ENCODE measurements at places on chromosomes 1 and 21. TPM values are rescaled to one million over a fixed set of nuclear protein-coding genes. Genes with fewer than 3 reads are reported as not detected.
A peak's percentile ranks its signal among the peaks of the same experiment; 100 is the strongest.

DNA sequence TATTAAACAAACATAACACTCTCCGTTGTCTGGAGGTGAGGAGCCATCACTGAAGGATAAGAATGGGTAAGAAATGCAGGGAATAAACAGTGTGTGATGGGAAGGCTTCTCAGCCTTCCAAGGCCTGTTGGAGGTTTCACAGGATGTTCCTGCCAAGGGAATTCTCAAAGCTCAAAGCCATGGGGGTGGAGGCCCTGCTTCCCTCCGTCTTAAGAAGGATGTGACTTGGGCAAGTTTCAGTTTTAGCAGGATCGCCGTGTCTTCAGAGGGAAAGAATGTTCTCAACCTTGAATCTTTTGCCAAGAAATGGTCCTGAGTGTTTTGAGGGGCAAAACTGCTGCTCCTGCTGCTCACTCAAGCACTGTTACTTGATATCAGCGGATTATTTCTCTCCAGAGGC is 41.7 kb upstream of the IL20 start:
- H3K4me1 ChIP-seq = no peaks in the 10 kb centered on the region
- H3K27ac ChIP-seq = no peak overlapping the region
- H3K36me3 ChIP-seq = no peaks in the 10 kb centered on the region
- H3K27me3 ChIP-seq = no peaks in the 10 kb centered on the region
- no peak overlapping the region for H3K4me3 ChIP-seq

DNA sequence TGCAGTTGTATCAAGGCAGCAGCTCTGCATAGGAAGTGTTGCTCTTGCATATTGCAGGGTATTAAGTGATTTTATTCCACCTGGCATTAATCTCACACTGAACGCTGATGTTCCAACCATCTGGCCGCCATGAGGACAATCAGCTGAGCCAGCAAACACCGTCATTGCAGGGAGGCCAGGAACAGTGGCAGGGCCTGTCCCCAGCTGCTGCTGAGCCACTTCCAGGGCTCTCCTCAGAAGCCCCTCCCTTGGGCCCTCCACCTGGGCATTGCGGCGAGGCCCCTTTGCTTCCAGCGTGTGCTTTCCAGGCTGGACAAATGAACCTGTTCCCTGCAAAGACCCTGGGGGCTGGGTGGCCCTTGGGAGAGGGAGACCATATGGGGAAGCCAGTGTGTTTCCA is 171.6 kb upstream of the C1orf174 start:
- no peaks in the 10 kb centered on the region for H3K4me1 ChIP-seq
- H3K27ac ChIP-seq = no peak overlapping the region
- no peak for DNase-seq
- H3K4me3 ChIP-seq = no peak overlapping the region

GRCh38 chr1:207581496-207582153 is 63.3 kb upstream of the CR1L start:
- H3K36me3 ChIP-seq = no peaks in the 10 kb centered on the region
- H3K4me1 ChIP-seq = no peaks in the 10 kb centered on the region
- peaks cover 5% of the 10 kb centered on the region for H3K27me3 ChIP-seq
- no peak for DNase-seq

GNG4 gene
- 0.57 TPM for total RNA-seq

DNA sequence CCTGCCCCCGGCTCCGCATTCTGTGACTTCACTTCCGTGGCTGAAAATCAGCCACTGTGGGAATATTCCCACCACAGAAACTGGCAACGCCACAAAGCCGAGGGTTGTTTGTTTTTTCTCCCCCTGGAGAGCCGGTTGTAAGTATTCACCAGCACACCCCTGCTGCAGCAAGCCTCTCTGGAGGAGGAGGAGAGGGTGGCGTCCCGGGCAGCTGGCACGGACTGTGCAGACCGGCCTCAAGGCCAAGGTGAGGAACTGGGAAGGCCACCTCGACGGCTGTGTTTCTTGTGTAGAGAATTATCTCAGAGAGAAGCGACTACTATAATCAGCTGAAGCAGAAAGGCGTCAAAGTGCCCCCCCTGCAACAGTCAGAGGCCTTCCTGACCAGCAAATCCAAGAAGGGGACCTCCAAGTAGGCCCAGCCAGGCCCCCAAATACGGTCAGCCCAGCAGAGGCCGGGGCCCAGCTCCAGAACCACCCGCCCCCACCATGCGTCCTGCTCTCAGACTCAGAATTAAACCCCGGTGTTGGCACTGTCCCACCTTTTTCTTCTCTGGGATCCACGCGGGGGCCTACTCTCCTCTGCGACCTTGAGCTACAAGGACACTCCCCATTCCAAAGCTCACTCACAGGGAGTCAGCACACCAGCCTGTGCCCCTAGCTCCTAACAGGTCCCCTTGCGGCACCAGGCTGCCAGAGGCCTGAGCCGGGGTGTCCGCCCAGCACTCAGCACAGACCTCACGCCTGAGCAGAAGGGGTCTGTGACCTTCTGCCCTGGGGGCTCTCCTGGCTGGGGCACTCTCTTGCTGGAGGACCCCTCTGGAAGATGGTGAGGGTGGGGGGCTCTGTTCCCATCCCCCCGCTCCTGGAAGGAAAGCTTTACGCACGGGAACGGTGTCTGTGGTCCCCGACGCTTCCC is 1.2 kb upstream of the SMIM1 start:
- DNase-seq = no peak
- peaks cover 3% of the 10 kb centered on the region for H3K4me1 ChIP-seq
- H3K4me3 ChIP-seq = peak overlapping the region; percentile 26
- no peaks in the 10 kb centered on the region for H3K27me3 ChIP-seq

DNA sequence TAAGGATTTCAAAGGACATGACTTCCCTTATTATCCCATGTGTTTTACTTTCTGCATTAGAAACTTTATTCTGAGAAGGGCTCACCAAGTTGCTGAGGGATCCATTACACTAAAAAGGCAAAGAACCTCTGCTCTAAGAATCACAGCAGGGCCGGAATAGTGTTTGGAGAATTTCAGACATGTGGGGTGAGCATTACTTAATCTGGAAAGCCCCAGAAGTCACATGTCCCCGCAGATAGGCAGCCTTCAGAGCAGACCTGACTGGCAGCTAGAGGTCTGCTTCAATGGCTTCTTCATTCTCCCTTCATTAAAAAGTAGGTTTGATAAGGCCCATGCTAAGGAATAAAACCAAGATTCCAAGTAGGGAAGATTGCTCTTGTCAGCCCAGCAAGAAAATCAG is 52.6 kb upstream of the RBM15 start:
- H3K4me3 ChIP-seq = no peak overlapping the region
- no peaks in the 10 kb centered on the region for H3K4me1 ChIP-seq
- no peak overlapping the region for H3K27ac ChIP-seq
- no peak for DNase-seq
- H3K36me3 ChIP-seq = no peaks in the 10 kb centered on the region

SLX9 gene
- 36.9 TPM for total RNA-seq

CCDC181 gene
- total RNA-seq = 5.7 TPM

ARHGEF16 gene
- total RNA-seq = 14.8 TPM

GRCh38 chr1:237154157-237154556 is 112.2 kb downstream of the RYR2 start:
- no peak overlapping the region for H3K27ac ChIP-seq
- H3K36me3 ChIP-seq = no peaks in the 10 kb centered on the region
- no peaks in the 10 kb centered on the region for H3K27me3 ChIP-seq
- no peak overlapping the region for H3K4me3 ChIP-seq
- H3K4me1 ChIP-seq = peaks cover 15% of the 10 kb centered on the region
- DNase-seq = no peak

GRCh38 chr1:86195281-86195680 is 38.7 kb upstream of the COL24A1 start:
- H3K4me3 ChIP-seq = no peak overlapping the region
- H3K36me3 ChIP-seq = no peaks in the 10 kb centered on the region
- no peak overlapping the region for H3K27ac ChIP-seq
- peak; percentile 35 for DNase-seq

GRCh38 chr1:34053660-34054059 is 111.4 kb downstream of the CSMD2 start:
- H3K4me3 ChIP-seq = no peak overlapping the region
- H3K27me3 ChIP-seq = peaks cover 4% of the 10 kb centered on the region
- no peak overlapping the region for H3K27ac ChIP-seq

- peaks cover 38% of the 10 kb centered on the region for H3K4me1 ChIP-seq
- H3K27me3 ChIP-seq = no peaks in the 10 kb centered on the region
- H3K36me3 ChIP-seq = peaks cover 18% of the 10 kb centered on the region
- peak; percentile 46 for DNase-seq
- H3K27ac ChIP-seq = no peak overlapping the region
- H3K4me3 ChIP-seq = no peak overlapping the region
Measured at GRCh38 chr1:147168626-147169058, 3.6 kb downstream of the PRKAB2 start.

- DNase-seq = no peak
- no peaks in the 10 kb centered on the region for H3K4me1 ChIP-seq
- no peak overlapping the region for H3K27ac ChIP-seq
- H3K27me3 ChIP-seq = no peaks in the 10 kb centered on the region
- no peaks in the 10 kb centered on the region for H3K36me3 ChIP-seq
Measured at GRCh38 chr1:201108614-201109013, 3.6 kb downstream of the CACNA1S start.

- H3K27ac ChIP-seq = peak overlapping the region; percentile 79
- peaks cover 20% of the 10 kb centered on the region for H3K4me1 ChIP-seq
- H3K27me3 ChIP-seq = no peaks in the 10 kb centered on the region
- no peaks in the 10 kb centered on the region for H3K36me3 ChIP-seq
- peak; percentile 51 for DNase-seq
Measured at GRCh38 chr1:25642574-25643108, 26.1 kb downstream of the MAN1C1 start.

GRCh38 chr1:10863886-10864285 is 67.4 kb upstream of the CASZ1 start:
- H3K4me1 ChIP-seq = no peaks in the 10 kb centered on the region
- no peak for DNase-seq
- no peaks in the 10 kb centered on the region for H3K36me3 ChIP-seq

ERG gene
- total RNA-seq = 26.1 TPM

DNA sequence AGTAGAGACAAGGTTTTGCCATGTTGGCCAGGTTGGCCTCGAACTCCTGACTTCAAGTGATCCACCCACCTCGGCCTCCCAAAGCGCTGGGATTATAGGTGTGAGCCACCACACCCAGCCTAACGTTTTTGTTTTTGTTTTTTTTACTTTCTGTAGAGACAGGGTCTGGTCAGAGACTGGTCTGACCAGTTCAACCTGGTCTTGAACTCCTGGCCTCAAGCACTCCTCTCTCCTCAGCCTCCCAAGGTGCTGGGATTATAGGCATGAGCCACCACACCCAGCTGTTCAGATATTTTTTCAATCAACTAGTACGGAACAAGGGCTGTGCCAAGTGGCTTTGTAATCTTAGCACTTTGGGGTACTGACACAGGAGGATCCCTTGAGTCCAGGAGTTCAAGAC is 209.5 kb downstream of the RERE start:
- H3K4me1 ChIP-seq = peaks cover 3% of the 10 kb centered on the region
- H3K4me3 ChIP-seq = no peak overlapping the region
- no peak for DNase-seq
- H3K36me3 ChIP-seq = no peaks in the 10 kb centered on the region

DNA sequence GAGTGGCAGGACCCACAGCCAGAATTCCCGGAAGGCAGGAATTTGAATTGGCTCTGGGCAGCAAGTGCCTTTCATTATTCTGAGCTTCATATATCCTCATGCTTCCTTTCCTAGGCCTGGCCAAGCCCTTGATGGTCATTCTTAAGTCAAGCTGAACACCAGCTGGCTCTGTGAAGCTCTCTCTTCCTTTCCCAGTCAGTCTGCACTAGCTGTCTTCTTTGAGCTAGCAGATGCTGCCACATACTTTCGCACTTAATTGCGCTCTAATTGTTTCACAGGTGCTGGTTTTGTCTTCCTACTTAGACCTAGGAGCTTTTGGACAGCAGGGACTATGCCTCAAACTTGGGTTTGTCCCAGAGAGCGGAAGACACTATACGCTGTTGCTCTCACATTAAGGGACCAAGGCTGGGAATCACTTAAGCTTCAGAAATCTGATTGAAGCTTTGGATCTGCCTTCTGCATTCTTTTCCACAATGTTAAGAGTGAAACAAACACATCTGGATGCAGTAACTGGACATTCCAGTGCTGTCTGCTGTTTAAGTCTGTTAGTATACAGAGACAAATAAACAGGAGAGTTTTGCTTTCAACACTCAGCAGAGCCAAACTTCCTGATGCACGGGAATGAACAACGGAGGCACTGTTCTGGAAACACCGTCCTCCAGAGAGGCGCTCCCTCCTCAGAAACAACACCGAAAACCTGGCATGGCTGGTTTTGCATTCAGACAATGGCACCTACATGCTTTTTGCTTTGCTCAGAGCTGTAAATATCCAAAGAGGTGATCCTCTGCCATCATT is 2.2 kb downstream of the TLR5 start:
- peak overlapping the region; percentile 59 for H3K27ac ChIP-seq
- H3K4me1 ChIP-seq = peaks cover 31% of the 10 kb centered on the region
- no peaks in the 10 kb centered on the region for H3K36me3 ChIP-seq
- no peak overlapping the region for H3K4me3 ChIP-seq
- H3K27me3 ChIP-seq = no peaks in the 10 kb centered on the region

RGL1 gene
- total RNA-seq = 29.2 TPM

FCRL2 gene
- total RNA-seq = 0.46 TPM

DNA sequence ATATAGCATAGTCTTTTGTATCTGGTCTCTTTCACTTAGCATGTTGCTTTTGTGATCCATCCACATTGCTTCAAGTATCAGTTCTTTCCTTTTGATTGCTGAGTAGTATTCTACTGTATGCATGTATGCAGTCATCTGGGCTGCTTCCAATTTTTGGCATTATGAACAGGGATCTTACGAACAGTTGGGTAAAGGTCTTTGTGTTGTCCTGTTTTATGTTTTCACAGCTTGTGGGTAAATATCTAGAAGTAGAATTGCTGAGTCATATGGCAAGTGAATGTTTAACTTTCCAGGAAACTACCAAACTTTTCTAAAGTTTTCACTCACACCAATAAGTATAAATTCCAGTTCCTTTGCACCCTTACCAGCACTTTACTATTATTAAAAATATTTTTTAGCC is 60.9 kb downstream of the LHX4 start:
- no peak for DNase-seq
- no peaks in the 10 kb centered on the region for H3K4me1 ChIP-seq
- no peaks in the 10 kb centered on the region for H3K27me3 ChIP-seq
- no peak overlapping the region for H3K27ac ChIP-seq
- no peak overlapping the region for H3K4me3 ChIP-seq
- no peaks in the 10 kb centered on the region for H3K36me3 ChIP-seq

GRCh38 chr1:47023268-47024140 is at the start of gene CYP4X1:
Gene CYP4X1 (plus strand): TSS chr1:47023669. CDS start chr1:47023818, 149 bp downstream.
- H3K27ac ChIP-seq = peak within 1 kb of the TSS; percentile 77
- no peaks in the 10 kb centered on the region for H3K4me1 ChIP-seq
- peak; percentile 47 for DNase-seq
- no peaks in the 10 kb centered on the region for H3K36me3 ChIP-seq
- H3K27me3 ChIP-seq = no peaks in the 10 kb centered on the region

DNA sequence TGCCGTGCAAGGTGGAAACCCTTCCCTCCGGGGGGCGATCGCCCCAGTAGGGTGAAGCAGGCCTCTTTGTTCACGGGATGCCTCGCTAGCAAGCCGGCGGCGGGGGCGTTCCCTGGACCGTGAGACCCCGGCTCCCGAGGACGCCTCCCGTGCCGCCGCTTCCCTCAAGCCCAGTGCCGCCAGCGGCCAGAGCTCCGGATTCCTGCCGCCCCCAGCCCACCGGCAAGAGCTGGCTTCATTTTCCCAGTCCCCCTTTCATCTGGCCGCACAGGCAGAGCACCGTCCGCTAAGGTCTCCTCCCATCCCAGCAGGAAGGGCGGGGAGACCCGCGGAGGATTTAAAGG is 16.3 kb downstream of the IER5 start:
- H3K27ac ChIP-seq = peak overlapping the region; percentile 94
- DNase-seq = no peak
- H3K4me1 ChIP-seq = peaks cover 9% of the 10 kb centered on the region
- peak overlapping the region; percentile 66 for H3K4me3 ChIP-seq
- no peaks in the 10 kb centered on the region for H3K36me3 ChIP-seq
- no peaks in the 10 kb centered on the region for H3K27me3 ChIP-seq

GRCh38 chr1:200336101-200336845 is 73.6 kb downstream of the ZNF281 start:
- H3K36me3 ChIP-seq = no peaks in the 10 kb centered on the region
- H3K27me3 ChIP-seq = no peaks in the 10 kb centered on the region
- no peak overlapping the region for H3K4me3 ChIP-seq
- no peak overlapping the region for H3K27ac ChIP-seq
